ENCODE measurements at places on chromosomes 11 and 22.
A peak's percentile ranks its signal among the peaks of the same experiment; 100 is the strongest.

- DNase-seq: no peak
Observed at GRCh38 chr22:26762503-26763472, 105.4 kb downstream of the MIAT start.

- peak; percentile 68 for DNase-seq
Observed at GRCh38 chr22:28955817-28956216, 72.4 kb downstream of the ZNRF3 start.

DNA sequence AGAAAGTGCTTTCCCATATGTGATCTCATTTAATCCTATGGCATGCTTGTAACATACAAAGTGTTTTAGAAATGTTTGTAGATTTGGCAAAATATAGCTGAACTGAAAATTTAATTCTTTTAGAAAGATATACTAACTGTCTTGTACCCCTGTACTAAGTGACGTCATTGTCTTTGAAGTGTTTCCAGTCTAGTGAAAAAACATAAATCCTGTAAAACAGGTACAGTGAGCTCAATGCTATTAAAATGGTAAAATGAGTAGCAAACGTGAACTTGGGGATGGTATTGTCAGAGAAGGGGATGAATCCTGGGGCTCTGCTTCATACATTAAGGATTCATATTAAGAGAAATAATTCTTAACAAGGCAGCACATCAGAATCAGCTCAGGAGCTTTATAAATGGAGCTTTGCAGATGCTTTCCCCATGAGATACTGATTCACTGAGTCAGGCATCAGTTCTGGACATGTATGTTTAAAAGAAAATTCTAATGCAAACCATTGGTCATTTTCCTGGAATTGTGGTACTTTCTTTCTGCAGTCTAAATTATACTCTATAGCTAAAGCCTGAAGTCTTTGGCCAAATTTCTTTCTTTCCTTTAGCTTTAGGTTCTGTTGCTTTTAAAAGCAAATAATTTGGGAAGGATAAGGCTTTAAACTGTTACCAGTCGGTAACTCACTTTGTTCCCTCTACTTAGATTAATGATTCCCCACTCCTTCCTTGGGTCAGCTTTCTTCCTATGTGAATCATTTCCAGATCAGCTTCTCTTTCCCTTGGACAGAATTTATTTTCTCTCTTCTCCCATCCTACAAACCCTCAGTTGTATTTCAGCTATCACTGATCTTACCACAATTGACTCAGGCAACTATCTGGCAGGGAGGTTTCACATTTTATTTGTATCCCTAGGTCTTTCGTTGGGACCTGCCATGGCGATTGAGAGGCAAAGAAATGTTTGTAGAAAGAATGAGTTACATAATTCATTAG lies 57.5 kb upstream of the DDI1 start:
- no peak for DNase-seq

GRCh38 chr22:31126128-31126868 lies 3.5 kb downstream of the INPP5J start:
- DNase-seq: no peak

- no peak for DNase-seq
Observed at GRCh38 chr11:124754710-124755109, 2.7 kb upstream of the VSIG2 start.

GRCh38 chr11:123484448-123484847 lies 54.4 kb downstream of the GRAMD1B start:
- DNase-seq: no peak

GRCh38 chr11:111707691-111708067 lies 58.5 kb downstream of the PPP2R1B start:
- DNase-seq: no peak

GRCh38 chr11:116348226-116348625 lies 424.6 kb downstream of the BUD13 start:
- peak; percentile 20 for DNase-seq

DNA sequence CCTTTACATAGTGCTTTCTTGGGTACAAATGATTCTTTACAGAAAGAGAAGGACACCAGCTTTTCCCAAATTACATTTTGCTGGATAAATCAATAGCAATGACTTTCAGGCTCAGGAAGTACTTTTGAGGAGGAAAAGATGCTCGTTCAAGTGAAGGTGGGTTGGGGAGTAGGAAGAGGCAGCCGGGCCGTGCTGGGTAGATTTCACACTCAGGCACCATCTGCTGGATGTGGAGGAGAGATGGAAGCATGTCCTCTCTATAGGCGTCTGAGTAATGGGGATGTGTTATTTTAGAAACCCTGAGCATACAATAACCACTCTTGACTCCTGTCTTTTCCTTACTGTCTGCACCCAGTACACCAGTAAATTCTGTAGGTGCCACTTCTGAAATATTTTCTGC lies 152.3 kb upstream of the LARGE1 start:
- DNase-seq: no peak

DNA sequence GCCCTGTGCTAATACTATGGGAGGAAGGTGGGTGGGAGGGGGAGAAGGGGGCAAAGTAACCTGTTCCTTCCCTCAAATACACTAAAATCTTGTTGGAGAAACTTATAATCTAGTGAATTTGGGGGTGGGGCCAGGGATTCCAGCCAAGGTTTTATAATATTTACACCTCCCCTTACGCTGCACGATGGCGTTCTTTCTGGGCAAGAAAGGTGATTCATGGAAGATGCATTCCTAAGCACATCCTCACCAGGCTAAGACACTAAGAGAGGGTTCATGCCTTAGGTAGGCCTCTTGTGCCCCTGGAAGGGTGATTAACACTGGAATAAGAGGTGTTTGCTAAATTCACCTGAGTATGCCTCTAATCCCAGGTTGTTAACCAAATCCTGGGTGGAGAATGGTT lies 82.6 kb downstream of the BARX2 start:
- no peak for DNase-seq

DNA sequence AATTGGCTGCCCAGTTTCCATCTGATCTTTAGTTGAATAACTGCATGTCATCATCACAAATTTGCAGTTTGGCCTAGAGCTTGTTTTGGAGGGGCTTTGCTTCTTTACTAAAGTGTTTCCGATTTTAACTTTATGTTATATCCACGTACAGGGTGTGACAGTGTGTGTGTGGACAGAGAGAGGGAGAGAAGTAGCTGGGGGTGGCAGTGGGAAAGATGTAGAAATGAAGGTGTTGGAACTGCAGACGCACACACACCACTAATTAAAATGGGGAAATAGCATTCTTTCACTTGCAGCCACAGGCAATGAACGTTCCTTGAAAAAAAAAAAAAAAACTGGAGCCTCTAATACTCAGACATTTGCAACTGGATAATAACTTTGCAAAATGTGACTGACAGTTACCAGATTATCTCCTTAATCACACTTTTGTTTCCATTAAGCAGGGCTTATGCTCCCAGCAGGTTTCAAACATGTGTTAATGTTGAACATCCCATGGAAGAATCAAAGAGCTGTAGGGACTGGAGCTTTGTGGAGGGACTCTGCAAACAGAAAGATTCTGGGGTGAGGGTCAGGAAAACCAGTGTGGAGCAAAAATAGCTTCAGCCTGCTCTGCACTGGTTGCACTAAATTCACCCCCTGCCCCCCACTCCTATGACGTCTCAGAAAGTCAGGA lies 238.1 kb upstream of the TENM4 start:
- no peak for DNase-seq

GRCh38 chr11:72084965-72085364 lies 4.3 kb downstream of the LRRC51 start:
- no peak for DNase-seq

DNA sequence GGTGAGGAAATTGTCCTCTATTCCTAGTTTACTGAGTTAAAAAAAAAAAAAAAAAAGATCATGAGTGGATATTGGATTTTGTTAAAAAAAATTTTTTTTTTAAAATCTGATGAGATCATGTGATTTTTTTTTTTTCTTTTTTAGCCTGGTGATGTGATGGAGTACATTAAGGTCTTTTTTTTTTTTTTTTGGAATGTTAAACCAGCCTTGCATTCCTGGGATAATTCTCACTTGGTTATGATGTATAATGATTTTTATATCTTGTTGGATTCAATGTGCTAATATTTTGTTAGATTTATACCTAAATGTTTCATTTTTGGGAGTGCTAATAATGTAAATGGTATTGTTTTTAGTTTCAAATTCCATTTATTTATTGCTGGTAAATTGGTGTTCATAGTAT lies 43.3 kb downstream of the DDX10 start:
- no peak for DNase-seq

GRCh38 chr11:128240546-128240945 lies 346.8 kb downstream of the ETS1 start:
- DNase-seq: no peak

- peak; percentile 94 for DNase-seq
Observed at GRCh38 chr11:106021967-106022794, at the start of gene MSANTD4. Gene MSANTD4 (minus strand): TSS chr11:106022240. CDS start chr11:106010917, 11,323 bp downstream.

GRCh38 chr11:78339483-78339882 lies 78.1 kb downstream of the GAB2 start:
- no peak for DNase-seq

GRCh38 chr11:47524291-47524874 lies 28.5 kb downstream of the CELF1 start:
- DNase-seq: peak; percentile 11

GRCh38 chr11:67268081-67268961 lies 2.0 kb downstream of the GRK2 start:
- peak; percentile 56 for DNase-seq

GRCh38 chr11:69003301-69003865 lies 9.7 kb downstream of the MRGPRF start:
- no peak for DNase-seq

DNA sequence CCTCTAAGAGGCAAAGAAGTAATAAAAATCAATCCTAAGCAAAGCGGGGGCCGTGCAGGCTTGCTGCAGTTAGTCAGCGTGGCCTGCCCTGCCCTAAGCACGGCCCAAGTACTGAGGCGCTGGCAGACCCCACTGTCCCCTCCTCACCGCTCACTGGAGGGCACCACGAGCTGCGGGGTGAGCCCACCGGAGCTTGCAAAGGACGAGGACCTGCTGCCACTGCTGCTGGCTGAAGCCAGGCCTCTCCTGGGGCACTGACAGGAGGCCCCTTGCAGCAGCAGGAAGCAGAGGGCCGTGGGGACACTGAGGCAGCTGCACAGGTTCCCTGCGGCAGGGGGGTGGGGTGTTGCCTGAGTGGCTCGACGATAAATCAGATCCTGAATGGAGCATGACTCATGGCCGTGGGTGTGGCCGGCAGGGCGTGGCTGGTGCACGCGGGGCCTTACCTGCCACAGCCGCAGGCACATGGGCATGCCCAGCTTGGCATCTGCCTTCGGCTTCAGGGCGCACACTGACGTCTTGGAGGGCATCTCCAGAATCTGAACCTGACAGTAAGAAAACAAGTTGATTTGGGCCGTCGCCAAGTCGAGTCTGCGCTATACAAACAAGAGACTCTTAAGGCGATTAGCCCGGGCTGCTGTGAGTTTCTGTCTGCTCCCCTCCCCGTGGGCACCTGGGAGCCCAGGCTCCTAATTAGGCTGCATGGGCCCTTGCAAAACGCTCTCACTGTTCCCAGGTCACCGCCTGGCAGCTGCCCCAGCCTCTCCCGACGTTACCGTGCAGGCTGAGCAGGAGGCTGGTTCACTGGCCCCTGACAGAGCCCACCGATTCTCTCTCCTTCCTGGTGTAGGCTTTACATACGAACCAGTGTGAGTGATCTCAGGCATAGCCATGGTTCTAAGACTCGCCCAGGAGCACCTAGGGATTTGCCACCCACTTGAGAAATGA lies 45.9 kb downstream of the TBX1 start:
- no peak for DNase-seq

GRCh38 chr11:116233561-116233960 lies 539.2 kb downstream of the BUD13 start:
- DNase-seq: no peak
